ENCODE measurements at places on chromosomes 7 and 10. TPM values are rescaled to one million over a fixed set of nuclear protein-coding genes. Genes with fewer than 3 reads are reported as not detected.

The STARD3NL gene
- total RNA-seq = 68.7 TPM

DNA sequence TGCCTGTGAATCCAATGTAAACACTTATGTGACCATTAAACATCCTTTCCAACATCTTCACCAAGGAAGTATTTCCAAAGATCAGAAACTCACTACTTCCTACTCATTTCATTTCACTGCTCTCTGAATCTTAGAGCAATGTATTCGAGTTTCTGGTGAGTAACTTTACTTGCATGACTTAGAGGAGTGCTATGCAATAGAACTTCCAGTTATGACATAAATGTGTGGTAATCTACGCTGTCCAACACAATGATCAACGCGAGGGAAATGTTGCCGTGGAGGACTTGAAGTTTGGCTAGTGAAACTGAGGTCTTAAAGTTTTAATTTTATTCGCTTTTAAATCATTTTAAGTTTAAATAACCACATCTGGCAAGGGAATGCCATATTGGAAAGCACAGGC lies 1326.3 kb downstream of the XPNPEP1 start:
- no peak for DNase-seq

The ARPC1B gene
- total RNA-seq = 460 TPM

DNA sequence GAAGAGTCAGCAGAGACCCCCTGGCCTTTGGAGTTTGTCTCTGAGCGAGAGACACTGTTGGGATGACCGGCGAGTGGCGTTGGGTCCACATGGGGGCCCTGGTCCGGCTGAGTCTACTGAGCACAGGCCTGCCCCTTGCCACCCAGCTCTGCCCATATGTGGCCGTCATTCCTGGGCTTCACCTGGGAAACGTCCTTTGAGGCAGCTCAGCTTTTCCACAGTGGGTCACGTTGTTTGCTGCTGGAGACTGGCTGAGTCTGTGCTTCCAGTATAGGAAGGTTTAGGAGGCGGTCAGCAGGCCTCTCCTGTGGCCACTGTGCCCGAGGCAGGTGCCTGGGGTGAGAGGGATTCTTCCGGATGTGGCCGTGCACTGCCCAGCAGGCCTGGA lies 17.1 kb downstream of the ADAM8 start:
- no peak for DNase-seq

DNA sequence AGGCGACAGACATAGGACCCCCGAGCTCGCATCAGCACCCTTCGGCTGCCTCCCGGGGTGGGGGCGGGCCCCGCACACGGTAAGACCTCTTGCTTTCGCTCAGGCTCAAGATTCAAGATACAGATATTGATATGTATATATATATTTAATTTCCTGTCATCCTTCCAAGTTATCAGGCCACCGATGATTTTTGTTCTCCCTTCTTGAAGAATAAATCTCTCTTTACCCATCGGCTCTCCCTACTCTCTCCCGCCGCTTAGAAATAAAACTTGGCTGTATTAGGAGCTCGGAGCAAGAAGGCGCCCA lies 603 bp downstream of the ADRA2A start:
- no peak for DNase-seq

DNA sequence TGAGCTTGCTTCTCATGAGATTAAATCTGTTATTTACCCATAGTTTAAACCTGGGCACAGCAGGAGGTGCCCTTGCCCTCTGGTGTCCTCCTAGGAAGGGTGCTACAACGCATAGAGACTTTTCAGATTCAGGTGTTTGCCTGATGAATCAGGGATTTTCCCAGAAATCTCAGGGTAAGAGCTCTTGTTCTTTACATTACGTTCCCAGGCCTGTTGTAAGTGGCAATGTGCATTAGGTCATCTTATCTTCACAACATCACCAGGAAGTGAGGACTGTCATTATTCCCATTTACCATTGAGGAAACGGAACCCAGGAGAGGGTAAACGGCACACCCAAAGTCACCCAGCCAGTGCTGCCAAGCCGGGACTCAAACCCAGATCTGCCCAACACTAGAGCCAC lies 73.0 kb downstream of the NHLRC2 start:
- no peak for DNase-seq

The POLR2J2 gene
- total RNA-seq = 1.2 TPM

DNA sequence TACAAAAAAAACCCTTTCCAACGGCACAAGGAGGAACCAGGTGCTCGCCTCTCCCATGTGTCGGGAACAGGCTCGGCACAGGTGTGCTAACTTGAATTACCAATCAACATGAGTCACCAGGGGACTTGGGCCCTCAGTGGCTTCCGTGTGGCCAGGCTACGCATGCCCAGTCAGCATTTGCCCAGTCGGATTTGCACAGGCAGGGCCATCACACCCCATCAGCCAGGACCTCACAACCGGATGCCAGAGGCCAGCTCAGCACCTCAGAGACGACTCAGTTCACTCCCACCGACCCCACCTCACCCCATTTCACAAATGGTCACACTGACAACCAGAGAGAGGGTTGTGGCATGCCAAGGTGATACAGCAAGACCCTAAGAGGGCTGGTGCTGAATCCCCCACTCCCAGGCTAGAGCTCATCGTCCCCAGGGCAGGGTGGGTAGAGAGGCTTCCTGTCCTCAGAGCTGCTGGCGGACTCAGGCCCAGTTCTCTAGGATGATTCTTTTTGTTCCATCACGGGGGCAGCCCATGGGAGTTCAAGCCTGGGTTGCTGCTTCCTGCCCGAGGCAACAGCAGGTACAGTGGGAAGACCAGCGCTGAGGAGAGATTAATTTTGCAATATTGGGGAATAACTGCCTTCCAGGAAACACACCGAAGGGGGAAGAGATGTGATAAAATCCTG lies 13.6 kb downstream of the ANXA11 start:
- DNase-seq = no peak

The SPDYE6 gene
- total RNA-seq = not detected

DNA sequence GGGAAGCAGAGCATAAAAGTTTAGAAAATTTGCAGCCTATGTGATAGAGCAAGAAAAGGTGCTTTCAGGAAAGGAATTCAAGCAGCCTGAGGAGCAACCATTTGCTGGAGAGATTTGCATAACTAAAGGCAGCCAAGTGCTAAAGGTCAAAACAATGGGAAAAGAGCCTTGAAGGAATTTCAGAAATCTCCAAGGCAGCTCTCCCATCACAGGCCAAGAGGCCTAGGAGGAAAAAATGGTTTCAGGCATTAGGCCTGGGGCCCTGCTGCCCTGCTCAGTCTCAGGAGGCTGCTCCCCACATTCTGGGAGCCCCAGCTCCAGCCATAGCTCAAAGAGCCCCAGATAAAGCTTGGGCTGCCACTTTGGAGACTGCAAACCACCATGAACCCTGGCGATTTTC lies 95.9 kb upstream of the UNC5B start:
- DNase-seq = no peak

- no peak for DNase-seq
Observed at GRCh38 chr10:6583447-6583846, 3.4 kb upstream of the PRKCQ start.

DNA sequence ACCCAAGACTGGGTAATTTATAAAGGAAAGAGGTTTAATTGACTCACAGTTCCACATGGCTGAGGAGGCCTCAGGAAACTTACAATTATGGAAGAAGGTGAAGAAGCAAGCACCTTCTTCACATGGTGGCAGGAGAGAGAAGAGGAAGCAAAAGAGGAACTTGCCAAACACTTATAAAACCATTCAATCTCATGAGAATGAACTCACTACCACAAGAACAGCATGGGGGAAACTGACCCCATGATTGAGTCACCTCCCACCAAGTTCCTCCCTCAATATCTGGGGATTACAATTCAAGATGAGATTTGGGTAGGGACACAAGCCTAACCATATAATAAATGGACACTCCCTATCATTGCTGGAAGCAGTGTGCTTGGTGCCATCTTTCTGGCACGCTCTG lies 506.3 kb downstream of the CALN1 start:
- no peak for DNase-seq

GRCh38 chr7:1321411-1322239 lies 89.0 kb downstream of the UNCX start:
- no peak for DNase-seq

The CDHR3 gene
- 0.55 TPM for total RNA-seq

DNA sequence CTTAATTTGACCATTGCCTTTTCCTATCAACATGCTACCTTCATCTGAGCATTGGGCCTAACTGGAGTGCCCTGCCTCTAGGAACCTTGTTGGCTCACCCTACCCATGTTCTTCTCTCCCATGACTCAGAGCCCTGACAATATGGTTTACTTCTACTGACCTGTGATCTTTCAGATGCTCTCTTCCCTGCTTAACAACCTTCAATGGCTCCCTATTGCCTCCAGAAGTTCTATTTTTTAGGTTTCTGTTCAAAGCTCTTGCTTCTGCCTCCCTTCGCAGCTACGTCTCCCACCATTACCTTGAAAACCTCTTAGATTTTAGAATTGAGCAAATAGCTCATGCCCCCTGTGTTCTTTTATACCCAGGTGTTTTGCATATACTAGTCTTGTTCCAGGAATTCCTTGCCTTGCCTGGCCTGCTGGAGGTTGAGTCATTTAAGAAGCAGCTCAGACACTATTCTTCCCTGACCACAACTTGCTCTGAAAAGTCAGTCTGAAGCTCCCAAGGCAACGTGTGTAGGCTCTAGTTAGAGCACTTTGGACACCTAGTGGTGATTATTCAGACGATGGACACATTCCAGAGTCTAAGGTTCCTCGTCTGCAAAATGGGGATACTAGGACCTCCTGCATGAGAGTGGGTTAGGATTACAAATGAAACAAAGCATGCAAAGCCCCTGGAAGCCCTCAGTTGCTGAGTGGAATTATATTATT lies 64.4 kb upstream of the EMX2 start:
- DNase-seq = peak; percentile 97

DNA sequence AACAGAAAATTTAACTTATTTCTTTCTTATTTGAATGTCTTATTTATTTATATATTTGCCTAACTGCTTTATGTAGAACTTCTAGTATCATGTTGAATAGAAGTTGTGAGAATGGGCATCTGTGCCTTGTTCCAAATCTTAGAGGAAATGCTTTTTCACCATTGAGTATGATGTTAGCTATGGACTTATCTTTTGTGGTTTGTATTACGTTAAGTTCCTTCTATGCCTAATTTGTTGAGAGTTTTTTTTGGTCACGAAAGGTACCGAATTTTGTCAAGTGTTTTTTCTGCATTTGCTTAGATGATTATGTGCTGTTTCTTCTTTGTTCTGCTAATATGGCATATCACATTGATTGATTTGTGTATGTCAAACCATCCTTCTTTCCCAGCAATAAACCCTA lies 161.0 kb upstream of the TRIM24 start:
- no peak for DNase-seq

DNA sequence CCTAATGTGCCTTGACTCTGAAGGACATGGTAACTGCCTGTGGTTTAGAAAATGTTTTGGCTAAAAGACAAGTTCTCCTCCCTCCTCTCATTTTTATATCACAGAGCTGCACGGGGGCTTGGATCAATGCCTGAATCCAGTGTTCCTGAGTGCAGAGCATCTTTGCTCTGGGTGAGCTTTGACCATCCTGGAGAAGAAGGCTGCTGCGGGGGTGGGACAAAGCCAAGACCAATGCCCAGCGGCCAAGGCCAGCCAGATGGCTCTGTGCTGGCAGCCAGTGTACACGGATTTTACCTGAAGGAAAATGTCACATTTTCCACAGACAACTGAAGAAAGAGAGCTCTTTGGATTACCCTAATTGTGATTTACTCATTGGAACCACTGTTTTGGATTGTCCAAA lies 102.0 kb upstream of the TARP start:
- DNase-seq = no peak

- DNase-seq = no peak
Observed at GRCh38 chr7:24169077-24169624, 114.8 kb upstream of the NPY start.

The RTKN2 gene
- 6.7 TPM for total RNA-seq

DNA sequence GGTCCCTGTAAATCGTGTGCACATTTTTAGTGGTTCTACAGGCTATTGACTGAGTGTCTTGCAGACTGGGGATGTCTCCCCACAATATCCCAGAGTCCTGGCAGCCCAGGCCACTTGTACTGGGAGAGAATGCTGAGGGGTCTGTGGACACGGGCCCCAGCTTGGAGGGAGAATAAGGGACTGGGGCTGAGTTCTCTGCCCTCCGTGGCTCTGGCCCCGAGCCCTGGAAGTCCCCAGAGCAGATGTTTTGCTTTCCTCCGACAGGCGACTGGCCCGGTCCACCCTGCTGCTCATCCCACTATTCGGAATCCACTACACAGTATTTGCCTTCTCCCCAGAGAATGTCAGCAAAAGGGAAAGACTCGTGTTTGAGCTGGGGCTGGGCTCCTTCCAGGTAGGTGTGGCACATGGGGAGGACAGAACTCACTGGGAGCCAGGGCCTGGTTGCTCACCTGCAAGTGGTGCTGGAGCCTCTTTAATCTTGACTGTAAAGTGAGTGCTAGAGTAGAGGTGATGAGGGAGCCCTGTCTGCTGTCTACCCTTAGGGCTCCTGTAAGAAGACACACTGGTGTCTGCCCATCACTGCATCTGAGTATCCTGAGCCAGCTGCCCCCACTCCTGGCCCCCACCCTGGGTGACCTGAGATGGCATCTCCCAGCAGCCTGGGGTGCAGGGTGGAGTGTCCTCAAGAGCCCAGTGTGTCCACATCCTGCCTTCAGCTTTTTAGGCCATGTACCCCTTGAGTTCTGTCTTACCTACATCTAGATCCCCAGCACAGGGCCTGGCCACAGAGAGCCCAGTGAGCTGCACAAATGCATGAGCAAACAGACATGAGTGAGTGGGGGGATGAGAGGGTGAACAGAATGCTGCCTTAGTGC lies 51.1 kb downstream of the ADCYAP1R1 start:
- DNase-seq = no peak

The NODAL gene
- total RNA-seq = 0.08 TPM

GRCh38 chr10:66591865-66592264 lies 334.0 kb upstream of the LRRTM3 start:
- peak; percentile 2 for DNase-seq

- DNase-seq = no peak
Observed at GRCh38 chr10:129210876-129211275, 256.2 kb upstream of the MGMT start.

The SNX8 gene
- 43.8 TPM for total RNA-seq

DNA sequence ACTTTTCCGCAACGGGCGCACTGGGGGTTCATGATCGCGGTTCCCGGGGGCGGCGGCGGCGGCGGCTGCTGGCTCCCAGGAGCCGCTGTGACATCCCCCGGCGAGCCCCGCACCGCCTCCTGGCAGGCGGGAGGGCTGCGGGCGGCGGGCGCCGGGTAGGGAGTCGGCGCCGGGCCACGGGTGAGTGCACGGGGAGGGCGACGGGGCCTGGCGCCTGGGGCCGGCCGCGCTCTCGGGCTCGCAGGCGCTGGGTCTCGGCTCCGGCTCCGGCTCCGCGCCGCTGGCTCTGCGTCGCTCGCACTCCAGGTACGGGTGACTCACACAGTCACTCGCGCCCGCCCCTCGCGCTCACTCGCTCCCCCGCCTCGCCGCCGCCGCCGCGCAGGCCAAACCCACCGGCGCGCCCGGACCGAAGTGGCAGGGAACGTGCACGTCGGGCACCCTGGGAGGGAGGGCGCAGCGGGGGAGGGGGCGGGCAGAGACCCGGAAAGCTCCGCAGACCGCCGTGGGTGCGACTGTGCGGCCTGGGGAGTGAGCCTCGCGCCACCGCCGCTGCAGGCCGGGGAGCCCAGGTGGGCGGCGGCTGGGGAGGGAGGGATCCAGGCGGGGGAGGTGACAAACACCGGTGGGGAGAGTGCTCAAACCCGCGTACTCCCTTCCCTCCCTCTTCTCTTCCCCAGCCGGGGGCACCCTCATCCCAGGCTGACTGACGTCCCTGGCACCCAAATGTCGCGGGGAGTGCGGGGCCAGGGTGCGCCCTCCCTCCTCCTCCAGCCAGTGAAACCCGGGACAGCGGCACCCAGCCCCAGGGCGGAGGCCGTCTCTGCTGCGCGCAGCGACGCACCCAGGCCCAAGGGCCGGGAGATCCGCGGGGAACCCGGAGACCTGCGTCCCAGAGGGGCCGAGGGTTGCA lies 276.9 kb upstream of the NEBL start:
- peak; percentile 5 for DNase-seq

- DNase-seq = no peak
Observed at GRCh38 chr7:130940907-130941306, 206.9 kb upstream of the KLF14 start.
